T-helper 2 cell treated with Interferon-gamma antibody and Interleukin-4, amounts not matched to agents 5 μg/mL and 100 μg/mL, for 36 hours (primary cell): ENCODE measurements at places on chromosomes 1 and 21.
A peak's percentile ranks its signal among the peaks of the same experiment; 100 is the strongest.

DNA sequence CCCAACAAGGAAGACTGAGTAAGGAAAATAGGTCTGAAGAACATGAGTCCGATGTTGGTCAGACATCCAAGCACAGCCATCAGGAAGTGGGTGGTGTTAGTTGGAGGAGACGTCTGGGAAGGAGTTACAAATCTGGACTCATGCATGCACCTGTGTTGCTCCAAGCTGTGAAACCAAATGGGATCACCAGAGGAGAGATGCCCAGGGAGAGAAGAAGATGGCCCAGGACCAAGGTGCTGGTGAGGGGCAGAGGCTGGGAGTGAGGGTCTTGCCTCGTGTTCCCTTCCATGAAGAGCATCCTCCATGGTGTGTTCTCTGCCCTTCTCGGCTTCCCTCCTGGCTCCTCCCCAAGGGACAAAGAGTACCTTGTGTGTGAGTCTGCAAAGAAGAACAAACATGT lies 405.6 kb downstream of the NPHP4 start:
- H3K4me1 ChIP-seq = no peaks in the 10 kb centered on the region
- DNase-seq = no peak
- no peak overlapping the region for H3K27ac ChIP-seq
- H3K4me3 ChIP-seq = no peak overlapping the region
- no peaks in the 10 kb centered on the region for H3K36me3 ChIP-seq

GRCh38 chr1:157490467-157491165 lies 61.7 kb downstream of the FCRL5 start:
- no peak overlapping the region for H3K4me3 ChIP-seq
- H3K27me3 ChIP-seq = peaks cover 8% of the 10 kb centered on the region
- no peaks in the 10 kb centered on the region for H3K4me1 ChIP-seq
- DNase-seq = peak; percentile 40
- no peak overlapping the region for H3K27ac ChIP-seq

- peaks cover 19% of the 10 kb centered on the region for H3K4me1 ChIP-seq
- H3K27ac ChIP-seq = peak overlapping the region; percentile 34
- H3K27me3 ChIP-seq = no peaks in the 10 kb centered on the region
- DNase-seq = no peak
These were observed 43.0 kb downstream of the ACOT7 start for GRCh38 chr1:6350416-6351088.

DNA sequence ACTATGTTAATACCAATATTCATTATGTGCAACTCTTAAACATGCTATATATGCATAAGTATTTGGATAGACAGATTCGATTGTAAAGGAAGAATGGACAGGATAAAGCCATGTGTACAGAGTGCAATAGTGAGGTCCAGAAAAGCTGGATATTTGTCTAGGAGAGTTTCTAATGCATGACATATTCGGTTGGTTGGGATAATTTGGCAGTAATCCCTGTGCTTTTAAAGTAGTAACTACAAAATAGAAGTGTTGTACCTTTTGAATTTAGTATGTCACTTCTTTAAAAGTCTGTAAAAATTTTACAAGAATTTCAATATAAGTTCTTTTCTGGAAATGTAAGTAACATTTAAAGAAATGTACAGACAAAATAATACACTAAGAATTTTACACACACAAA lies 774.5 kb downstream of the USP25 start:
- H3K27ac ChIP-seq = no peak overlapping the region
- no peak for DNase-seq
- no peaks in the 10 kb centered on the region for H3K36me3 ChIP-seq
- no peak overlapping the region for H3K4me3 ChIP-seq
- H3K27me3 ChIP-seq = no peaks in the 10 kb centered on the region

- H3K36me3 ChIP-seq = no peaks in the 10 kb centered on the region
- peaks cover 55% of the 10 kb centered on the region for H3K27me3 ChIP-seq
- no peak for DNase-seq
- no peak overlapping the region for H3K27ac ChIP-seq
- H3K4me3 ChIP-seq = no peak overlapping the region
- no peaks in the 10 kb centered on the region for H3K4me1 ChIP-seq
These were observed 10.7 kb upstream of the TCHH start for GRCh38 chr1:152125834-152126443.

DNA sequence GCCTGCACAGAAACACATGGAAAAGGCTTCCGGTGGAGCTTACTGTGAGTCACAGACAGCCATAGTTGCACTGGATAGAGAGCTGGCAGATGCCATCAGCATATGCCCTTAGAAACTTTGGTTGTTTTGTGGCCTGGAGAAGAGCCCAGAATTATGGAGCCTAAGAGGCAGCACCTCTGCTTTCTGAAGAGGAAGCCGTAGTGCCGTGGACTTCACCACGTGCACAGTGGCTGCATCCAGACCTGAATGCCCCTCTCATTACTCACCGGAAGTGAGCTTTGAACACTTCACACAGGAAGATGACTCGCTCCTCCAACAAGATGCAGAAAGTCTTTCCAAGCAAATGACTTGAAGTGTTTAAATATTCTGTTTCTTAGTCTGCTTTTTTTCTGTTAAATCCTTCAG lies 28.4 kb downstream of the JUN start:
- peak; percentile 65 for DNase-seq
- peaks cover 4% of the 10 kb centered on the region for H3K36me3 ChIP-seq
- peaks cover 65% of the 10 kb centered on the region for H3K4me1 ChIP-seq
- peak overlapping the region; percentile 88 for H3K27ac ChIP-seq

- H3K27ac ChIP-seq = peak overlapping the region; percentile 13
- peak overlapping the region; percentile 21 for H3K4me3 ChIP-seq
- peaks cover 4% of the 10 kb centered on the region for H3K27me3 ChIP-seq
- peak; percentile 6 for DNase-seq
- peaks cover 7% of the 10 kb centered on the region for H3K4me1 ChIP-seq
These were observed 403.7 kb downstream of the SIPA1L2 start for GRCh38 chr1:232226197-232226712.
